ENCODE measurements at places on chromosomes 12 and 14.

DNA sequence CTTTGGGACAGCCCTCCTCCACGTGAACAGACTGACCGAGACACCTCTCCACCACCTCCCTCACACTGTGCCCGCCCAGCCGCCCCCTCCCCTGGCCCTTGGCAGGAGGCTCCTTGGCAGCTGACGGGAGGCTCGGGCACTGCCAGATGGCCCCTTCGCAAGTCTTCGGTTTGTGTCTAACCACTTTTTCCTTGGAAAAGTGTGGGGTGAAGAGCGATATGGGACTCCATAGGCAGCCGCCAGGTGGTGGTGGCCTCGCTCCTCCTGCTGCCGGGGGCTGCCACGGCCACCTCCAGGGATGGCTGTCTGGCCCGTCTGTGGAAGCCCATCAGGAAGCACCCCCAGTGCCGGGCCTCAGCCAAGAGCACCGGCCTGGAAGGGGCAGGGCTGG, 58.7 kb downstream of the LRCOL1 start:
- DNase-seq, result no peak

- no peak for DNase-seq
These were observed 11.7 kb downstream of the TNFRSF1A start for GRCh38 chr12:6330192-6330591.

GRCh38 chr14:87045246-87045645, 947.7 kb downstream of the GALC start:
- DNase-seq, result no peak

DNA sequence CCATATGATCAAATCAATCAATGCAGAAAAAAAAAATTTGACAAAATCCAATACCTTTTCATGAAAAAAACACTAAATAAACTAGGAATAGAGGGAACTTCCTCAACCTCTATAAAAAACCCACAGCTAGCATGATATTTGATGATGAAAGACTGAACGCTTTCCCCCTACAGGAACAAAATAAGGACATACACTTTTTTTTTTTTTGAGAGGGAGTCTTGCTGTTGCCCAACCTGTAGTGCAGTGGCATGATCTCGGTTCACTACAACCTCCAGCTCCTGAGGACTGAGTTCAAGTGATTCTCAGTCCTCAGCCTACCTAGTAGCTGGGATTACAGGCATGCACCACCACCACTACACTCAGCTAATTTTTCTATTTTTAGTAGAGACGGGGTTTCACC, 17.9 kb upstream of the CAMKK2 start:
- no peak for DNase-seq

GRCh38 chr12:96020314-96021003, 14.9 kb downstream of the LTA4H start:
- no peak for DNase-seq

DNA sequence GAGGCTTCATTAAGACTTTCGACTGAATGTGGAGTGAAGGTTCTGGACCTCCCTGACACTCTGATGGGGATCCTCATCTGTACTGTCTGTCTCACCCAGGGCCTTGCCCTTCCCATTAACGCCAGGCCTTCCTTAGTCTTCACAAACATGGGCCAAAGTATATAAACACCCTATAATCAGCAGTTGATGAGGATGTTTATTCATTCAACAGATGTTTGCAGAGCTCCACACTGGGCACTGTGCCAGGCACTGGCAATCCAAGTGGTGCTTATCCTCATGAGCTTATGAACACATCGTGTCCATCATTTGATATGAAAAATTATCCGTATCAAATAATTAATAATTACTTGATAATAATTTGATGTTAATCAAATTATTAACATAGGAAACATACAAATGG, 454.4 kb downstream of the FUT8 start:
- no peak for DNase-seq

- DNase-seq, result no peak
These were observed 69.1 kb upstream of the HOXC13 start for GRCh38 chr12:53869500-53869899.

DNA sequence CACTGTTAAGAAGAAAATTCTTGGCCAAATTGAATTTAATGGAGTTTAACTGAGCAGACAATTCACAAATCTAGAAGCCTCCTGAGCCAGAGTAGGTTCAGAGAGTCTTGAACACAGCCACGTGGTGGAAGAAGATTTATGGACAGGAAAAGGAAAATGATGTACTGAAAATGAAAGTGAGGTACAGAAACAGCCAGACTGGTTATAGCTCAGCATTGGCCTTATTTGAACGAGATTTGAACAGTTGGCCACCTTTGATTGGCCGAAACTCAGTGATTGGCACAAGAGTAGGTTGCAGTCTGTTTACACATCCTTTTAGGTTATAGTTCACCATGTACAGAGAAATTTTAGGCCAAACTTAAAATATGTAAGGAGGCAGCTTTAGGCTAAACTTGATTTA, 9.9 kb downstream of the OAS2 start:
- no peak for DNase-seq

DNA sequence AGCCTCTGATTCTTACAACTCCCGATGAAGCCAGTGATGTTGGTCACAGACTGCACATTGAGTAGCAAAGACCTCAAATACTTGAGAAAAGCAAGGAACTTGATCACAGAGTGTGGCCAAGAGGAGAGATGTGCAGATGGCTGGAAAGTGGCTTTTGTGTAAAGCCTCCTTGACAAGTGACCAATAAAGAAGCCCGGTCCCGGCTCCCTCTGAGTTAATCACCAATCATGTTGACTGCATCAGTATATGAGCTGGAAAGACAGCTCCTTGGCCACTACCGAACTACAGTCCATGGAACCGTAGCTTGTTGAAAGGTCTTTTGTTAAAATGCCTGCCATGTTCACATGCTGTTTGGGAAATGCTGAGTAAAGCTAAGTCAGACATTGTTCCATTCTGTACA, 23.7 kb upstream of the SERPINA6 start:
- no peak for DNase-seq

- no peak for DNase-seq
These were observed 89.2 kb upstream of the HSPB8 start for GRCh38 chr12:119089380-119090013.

DNA sequence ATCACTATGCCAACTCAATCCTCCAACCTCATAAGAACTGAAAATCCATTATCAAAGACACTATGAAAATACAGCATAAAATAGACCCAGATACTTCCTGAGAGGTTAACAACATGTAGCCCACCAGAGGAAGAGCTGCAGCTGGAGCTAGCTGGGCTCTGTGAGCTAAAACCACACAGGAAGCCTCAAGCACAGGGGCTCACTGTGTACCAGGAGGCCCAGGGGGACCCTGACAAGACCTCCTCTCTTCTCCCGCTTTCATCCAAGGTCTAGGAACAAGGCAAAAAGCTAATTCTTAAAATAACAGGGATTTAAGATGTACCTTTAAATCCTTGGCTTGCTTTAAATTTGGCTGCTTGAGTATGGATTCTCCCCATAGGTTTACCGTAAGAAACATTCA, 53.6 kb downstream of the EIF2S3B start:
- DNase-seq, result no peak

- no peak for DNase-seq
These were observed 52.6 kb downstream of the CALM1 start for GRCh38 chr14:90449411-90449810.

GRCh38 chr14:88729159-88729558, 63.6 kb downstream of the EML5 start:
- DNase-seq, result no peak

- DNase-seq, result no peak
These were observed 23.6 kb downstream of the RASSF3 start for GRCh38 chr12:64633940-64634337.

Data from activated T-cell treated with anti-CD3 and anti-CD28 coated beads for 4 hours (primary cell).